Left renal cortex interstitium (tissue), 4 donors: ENCODE measurements at places on chromosomes 3 and 15.

- no peak for DNase-seq
Measured at GRCh38 chr3:190892395-190892902, 30.0 kb upstream of the GMNC start.

DNA sequence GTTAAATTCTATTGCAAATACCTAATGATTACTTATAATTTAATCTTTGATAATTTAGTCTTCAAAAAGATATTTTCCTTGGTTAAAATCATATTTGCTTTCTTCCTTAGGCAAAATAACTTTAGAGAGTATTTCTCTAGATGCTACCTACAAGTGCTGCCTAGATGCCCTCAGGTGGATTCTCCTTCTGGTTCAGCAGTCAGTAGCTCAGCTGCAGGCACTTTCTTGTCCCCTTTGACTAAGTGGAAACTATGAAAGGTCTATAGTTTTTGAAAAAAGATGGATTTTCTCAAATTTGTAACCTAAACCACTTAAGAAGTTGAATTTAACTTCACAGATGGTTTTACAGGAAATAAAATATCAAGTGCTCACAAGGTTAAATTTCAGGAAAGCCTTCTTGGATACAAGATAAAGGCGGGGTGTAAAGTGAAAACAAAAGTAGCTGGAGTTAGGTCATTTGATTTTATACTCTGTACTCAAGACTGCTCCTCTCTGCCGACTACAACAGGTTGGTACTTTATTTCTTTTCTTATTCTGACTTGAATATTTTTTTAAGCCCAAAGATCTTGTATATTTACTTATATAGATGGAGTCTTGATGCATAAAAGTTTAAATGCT is at the start of gene ACKR4:
Gene ACKR4 (plus strand): TSS at position 455 of the 618 bp plus-strand sequence. CDS start 3,128 bp downstream, outside the sequence.
- DNase-seq: no peak

- no peak for DNase-seq
Measured at GRCh38 chr3:102106416-102107097, 257.2 kb downstream of the NFKBIZ start.

- DNase-seq: no peak
Measured at GRCh38 chr15:44775953-44776352, 39.6 kb downstream of the TRIM69 start.

GRCh38 chr3:153626158-153626557 is 464.1 kb downstream of the RAP2B start:
- no peak for DNase-seq

- DNase-seq: no peak
Measured at GRCh38 chr15:96583671-96584070, 253.2 kb downstream of the NR2F2 start.
